Activated CD4-positive, alpha-beta T cell treated with anti-CD3 and anti-CD28 coated beads, Interleukin-2, amount 50 U/mL, for 48 hours (primary cell): ENCODE measurements at places on chromosomes 3 and 15.

GRCh38 chr3:120706950-120707349 lies 24.9 kb upstream of the HGD start:
- DNase-seq = no peak

GRCh38 chr3:79032686-79033318 lies 735.0 kb downstream of the ROBO1 start:
- DNase-seq = no peak

DNA sequence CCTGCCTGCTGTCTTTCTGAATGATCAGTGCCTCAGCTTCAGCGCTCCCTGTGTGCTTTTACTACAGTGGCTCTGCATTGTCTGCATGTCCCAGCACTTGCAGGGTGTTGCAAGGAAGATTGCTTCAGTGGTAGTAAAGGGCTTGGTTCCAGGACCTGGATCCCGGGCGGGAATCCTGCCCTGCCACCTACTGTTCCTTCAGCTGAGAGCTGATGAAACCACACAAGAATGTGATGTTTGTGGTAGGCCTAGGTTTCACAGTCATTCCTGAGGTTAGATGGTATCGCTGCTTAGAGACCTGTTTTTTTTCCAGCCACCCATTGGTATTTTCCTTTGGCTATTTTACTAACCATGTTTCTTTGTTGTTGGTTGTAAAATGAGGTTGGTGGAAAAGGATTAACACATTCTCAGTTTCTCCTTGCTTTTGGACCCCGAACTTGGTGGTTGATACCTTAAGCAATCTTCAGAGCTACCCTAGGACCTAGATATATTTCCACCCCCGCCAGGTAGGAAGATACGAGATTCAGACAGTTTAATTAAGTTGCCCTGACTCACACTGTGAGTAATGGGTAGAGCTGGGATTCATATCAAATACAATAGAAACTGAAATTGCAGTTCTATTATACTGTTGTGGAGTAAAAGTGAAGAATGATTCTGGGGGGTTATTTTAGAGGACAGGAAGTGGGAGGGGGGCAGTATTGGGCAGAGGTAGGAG lies 11.4 kb downstream of the GPR87 start:
- DNase-seq = peak; percentile 52

DNA sequence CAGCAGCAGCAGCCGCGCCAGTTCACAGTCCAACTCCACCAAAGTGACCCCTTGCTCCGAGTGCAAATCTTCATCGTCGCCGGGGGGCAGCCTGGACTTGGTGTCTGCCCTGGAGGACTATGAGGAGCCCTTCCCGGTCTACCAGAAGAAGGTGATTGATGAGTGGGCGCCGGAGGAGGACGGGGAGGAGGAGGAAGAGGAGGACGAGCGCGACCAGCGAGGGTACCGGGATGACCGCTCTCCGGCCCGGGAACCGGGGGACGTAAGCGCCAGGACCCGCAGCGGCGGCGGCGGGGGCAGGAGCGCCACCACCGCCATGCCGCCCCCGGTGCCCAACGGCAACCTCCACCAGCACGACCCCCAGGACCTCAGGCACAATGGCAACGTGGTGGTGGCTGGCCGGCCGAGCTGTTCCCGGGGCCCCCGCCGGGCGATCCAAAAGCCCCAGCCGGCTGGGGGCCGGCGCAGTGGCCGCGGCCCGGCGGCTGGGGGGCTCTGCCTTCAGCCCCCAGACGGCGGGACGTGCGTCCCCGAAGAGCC lies 224.1 kb upstream of the IL12A start:
- DNase-seq = no peak

GRCh38 chr3:134359121-134360010 lies 14.9 kb downstream of the AMOTL2 start:
- DNase-seq = no peak

- DNase-seq = no peak
Measured at GRCh38 chr15:65772930-65773329, 19.2 kb downstream of the DENND4A start.

DNA sequence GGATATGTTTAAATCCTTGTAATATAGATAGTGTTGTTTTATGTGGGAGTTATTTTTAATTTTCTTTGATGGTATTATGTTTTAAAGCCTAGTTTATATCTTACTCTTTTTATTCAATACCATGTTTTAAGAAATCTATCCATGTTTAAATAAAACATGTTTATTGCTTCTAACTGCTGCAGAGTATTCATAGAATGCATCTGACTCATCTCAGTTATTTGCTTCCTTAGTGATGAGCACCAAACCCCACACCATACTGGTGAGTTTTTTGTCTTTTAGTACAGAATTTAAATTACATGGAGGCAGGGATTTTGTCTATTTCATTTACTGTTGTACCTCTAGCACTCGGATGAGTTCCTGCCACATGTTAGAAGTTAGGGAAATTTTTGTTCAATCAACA lies 209.2 kb downstream of the NSUN3 start:
- DNase-seq = no peak

- DNase-seq = no peak
Measured at GRCh38 chr3:152177757-152178156, 91.0 kb upstream of the MBNL1 start.

DNA sequence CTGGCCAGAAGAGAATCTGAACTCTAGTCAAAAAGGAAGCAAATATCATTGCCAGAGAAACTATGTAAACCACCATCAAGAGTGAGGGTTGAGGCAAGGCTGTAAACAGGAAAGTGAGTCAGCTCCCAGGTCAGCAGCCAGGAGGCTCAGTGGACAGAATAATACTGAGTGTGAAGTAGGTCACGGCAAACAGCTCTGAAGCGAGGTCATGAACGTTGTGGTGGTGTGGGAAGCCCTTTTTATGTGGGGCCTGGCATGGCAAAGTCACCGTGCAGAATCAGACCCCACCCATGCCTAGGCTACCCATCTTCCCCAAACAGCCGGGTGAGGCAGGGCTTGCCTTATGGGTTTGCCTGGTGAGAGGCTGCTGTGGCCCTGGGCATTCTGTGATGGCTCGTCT lies 43.9 kb downstream of the THBS1 start:
- peak; percentile 40 for DNase-seq

- no peak for DNase-seq
Measured at GRCh38 chr3:99502871-99503270, 135.5 kb upstream of the COL8A1 start.

- no peak for DNase-seq
Measured at GRCh38 chr3:55615694-55616295, 128.7 kb upstream of the WNT5A start.

- no peak for DNase-seq
Measured at GRCh38 chr15:85745023-85745422, 49.7 kb downstream of the KLHL25 start.

- no peak for DNase-seq
Measured at GRCh38 chr3:11662392-11662990, 18.8 kb upstream of the VGLL4 start.

DNA sequence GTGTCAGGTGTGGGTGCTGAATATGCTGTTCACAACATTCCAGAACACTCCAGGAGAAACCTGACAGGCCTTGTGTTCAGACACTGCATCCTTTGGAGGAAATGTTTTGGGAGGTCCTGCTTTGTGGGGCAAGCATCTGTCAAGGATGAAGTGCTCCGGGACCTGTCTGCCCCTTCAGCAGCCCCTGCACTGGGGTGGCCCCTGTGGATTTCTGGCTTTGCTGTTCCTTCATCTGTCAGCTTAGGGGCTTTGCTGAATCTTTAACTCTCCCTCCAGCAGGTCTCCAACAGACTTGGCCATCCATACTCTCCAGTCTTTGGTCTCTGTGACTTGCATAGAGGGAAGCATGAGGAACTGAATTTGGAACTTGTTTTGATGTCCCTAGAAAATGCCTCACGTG lies 3.1 kb downstream of the PRR23E start:
- DNase-seq = no peak

DNA sequence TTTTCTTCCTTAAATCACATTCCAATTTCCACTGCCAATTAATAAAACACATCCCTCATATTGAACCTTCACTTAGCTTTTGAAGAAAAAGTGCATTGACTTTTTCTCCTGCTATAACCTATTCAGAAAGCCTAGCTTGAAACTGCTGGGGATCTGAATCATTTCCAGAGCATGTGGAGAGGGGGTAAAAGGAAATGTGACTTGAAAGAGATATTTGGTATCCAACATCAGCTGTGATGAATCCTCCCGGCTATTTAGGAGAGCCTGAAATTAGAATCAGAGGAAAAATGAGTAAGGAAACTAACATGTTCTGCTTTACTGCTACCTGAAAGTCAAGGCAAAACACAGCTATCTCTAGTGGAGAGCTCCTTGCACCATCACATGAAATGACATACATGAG lies 2.6 kb upstream of the GNB5 start:
- no peak for DNase-seq

- no peak for DNase-seq
Measured at GRCh38 chr3:114418107-114418506, 124.3 kb downstream of the TIGIT start.

DNA sequence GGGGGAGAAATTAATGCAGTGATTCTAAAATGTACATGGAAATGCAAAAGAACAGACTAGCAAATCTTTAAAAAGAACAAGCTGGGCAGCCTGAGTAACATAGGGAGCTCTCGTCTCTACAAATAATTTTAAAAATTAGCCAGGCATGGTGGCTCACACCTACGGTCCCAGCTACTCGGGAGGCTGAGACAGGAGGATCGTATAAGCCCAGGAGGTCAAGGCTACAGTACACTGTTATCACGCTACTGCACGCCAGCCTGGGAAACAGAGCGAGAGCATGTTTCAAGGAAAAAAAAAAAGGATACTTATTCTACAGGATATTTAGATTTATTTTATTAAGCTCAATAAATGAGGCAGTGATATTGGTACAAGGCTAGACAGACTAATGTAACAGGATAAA lies 40.9 kb downstream of the STAG1 start:
- DNase-seq = no peak

DNA sequence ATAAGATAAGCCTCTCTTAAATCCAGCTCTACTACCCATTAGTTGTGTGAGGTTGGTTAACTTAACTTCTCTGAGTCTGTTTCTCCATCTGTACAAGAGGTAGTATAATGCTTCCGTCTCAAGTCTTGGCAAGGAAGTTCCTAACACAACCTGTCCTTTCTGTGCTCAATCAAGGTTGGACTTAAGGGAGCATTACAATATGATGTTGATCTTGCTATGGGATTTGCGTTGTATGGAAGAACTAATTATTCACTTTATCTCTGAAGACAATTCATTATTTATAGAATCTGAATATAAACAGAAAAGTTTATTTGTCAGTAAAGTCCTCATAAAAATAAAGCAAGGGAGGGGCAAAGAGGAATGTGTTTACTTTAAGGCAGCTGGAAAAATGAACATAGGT lies 18.9 kb upstream of the SPTSSB start:
- no peak for DNase-seq

DNA sequence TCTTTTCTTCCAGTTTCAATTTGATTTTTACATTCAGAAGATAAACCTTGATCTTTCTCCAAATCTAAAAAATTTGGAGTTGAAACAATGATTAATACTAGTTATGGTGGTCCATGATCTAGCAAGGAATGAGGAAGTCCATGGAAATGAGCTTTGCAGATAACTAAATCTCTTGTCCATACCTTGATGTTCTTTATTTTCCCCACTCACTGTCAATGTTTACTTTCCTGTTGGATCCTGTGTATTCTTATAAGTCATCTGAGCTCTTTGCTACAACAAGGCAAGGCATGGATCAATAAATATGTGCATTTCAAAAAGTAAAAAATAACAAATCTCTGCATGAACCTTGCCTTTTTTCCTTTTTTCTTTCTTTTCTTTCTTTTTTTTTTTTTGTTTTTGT lies 6.2 kb upstream of the MYO1E start:
- no peak for DNase-seq

GRCh38 chr3:140850210-140850955 lies 91.3 kb upstream of the SLC25A36 start:
- no peak for DNase-seq
